Hematopoietic multipotent progenitor cell treated with erythropoietin and hydrocortisone succinate and interleukin-3 and kit ligand, for 8 days (in vitro differentiated cells): ENCODE measurements at places on chromosomes 3 and 15.

- no peak for DNase-seq
Observed at GRCh38 chr3:150014782-150015181, 44.1 kb upstream of the PFN2 start.

DNA sequence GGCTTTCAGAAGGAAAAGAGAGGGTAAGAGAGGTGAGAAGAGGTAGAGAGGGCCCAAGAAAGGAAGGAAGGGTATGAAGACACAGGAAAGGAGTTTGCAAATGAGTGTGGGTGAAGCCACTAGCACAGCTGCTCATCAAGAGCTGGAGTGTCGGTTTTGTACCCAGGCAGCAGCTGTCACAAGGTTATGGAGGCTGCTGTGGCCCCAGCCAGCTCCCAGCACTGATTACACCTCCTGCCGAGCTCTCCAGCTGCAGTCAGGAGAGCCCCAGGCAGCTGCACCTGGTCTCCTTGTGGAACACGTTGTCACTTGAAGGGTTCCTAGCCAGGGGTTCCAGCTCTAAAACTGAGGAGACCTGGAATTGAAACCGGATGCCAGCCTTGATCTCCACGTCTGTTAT lies 60.4 kb upstream of the CHD2 start:
- no peak for DNase-seq

- DNase-seq, result no peak
Observed at GRCh38 chr3:40763807-40764206, 239.0 kb downstream of the ZNF621 start.

DNA sequence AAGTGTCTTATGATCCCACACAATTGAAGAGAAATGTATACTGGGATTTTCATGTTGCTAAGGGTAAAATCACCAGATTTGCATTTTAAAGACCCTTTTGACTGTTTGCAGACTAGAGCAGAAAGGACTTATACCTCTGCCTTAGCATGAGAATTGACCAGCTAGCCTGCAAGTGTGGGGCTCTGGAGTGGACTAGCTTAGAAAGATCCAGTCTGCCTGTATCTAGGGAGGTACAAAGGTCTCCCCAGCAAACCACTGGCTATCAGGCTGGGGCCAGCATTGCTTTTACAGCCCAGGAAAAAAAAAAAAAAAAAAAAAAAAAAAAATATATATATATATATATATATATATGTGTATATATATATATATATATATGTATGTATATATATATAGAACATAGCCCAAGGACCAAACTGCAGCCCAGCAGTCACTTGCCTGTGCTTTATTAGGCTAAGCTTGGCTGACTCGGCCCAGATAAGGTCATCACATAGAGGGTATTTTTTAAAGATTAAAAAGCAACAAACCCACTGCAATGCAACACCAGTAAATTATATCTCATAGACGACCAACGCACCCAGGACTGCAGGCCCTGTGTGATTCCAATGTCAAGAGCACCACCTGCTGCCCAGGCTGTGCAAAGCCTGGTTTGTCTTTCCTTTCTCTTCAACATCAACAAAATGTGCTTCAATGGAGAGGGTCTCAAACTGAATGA lies 63.7 kb downstream of the DCLK3 start:
- peak; percentile 60 for DNase-seq

DNA sequence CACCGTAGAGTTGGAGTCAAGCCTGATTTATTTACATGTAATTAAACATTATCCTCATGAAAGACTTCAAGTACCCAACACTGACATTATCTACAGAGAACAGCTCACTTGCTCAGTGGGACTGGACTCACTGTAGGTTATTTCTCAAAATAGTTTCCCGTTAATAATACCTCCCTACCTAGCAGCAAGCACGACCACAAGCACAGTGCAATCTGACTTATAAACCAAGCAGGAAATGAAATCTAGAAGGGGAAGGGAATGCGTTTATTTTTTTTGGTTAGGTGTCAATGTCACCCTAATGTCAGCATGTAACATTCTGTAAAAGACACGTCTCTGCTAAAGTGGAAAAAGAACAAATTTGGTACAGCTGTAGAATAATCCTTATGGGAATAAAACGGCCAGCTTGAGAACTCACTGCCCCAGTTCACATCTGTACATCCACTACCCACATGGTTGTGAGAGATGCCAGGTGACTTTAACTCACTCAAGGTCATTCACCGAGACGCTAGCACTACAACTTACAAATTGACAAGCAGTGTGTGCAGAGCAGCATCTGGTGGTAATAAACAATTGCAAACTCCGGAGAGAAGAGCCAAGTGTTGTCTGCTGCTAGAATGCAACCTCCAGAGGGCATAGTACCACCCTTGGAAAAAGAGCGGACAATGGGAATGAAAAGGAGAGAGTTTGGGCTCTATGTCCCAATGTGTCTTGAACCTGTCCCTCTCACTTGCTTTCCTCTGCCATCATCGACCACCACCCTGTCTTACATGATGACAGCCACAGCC lies 242.5 kb downstream of the CADPS start:
- no peak for DNase-seq

GRCh38 chr3:178308771-178309170 lies 227.5 kb upstream of the KCNMB2 start:
- DNase-seq, result no peak

DNA sequence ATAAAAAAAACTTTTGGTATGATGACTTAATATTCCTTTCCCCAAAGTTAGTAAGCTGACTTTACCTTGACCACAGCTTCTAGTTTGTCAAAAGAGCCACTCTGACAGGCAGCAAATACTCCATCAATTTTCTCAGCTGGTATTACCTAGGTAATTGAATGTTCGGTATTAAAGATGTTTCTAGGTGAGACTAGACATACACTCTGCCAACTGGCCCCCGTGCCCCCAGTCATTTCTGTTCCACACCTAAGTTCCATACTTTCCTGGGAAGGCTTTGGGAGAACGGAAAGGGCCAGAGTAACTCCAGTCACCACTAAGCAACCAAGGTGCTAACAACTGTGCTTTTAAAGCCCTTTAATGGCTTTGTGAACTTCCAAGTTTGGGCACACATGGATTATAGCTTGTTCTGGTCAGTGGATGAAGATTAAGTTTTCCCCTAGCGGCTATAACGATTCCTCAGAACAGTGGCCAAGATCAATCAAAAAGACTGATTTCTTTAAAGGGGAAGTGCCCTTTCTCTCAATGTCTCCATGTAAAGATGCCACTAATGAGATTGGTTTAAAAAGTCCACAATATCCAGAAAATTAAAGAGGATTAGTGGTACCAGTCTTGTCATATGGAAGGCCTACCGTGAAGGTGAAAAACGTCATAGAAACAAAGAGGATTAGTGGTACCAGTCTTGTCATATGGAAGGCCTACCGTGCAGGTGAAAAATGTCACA lies 7.0 kb downstream of the EIF4A2 start:
- peak; percentile 71 for DNase-seq

DNA sequence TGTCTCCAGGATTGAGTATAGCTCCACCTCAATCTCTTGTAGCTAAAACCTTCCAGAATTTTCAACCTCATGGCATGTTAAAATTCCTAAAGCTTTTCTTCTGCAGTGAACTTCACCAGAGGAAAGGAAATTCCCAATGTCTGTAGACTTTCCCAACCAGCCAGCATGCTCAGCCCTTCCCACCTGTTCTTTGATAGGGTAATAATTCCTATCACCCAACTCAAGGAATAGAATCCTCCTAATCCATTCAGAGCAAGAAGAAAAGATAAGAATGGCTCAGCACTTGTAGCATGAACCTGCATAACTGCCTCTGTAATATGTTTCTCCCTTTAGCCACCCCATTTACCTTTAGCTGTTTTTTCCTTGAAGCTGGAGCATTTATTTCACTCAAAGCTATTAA lies 301.8 kb upstream of the GADL1 start:
- no peak for DNase-seq

GRCh38 chr3:160554980-160555379 lies 10.4 kb downstream of the KPNA4 start:
- DNase-seq, result no peak

DNA sequence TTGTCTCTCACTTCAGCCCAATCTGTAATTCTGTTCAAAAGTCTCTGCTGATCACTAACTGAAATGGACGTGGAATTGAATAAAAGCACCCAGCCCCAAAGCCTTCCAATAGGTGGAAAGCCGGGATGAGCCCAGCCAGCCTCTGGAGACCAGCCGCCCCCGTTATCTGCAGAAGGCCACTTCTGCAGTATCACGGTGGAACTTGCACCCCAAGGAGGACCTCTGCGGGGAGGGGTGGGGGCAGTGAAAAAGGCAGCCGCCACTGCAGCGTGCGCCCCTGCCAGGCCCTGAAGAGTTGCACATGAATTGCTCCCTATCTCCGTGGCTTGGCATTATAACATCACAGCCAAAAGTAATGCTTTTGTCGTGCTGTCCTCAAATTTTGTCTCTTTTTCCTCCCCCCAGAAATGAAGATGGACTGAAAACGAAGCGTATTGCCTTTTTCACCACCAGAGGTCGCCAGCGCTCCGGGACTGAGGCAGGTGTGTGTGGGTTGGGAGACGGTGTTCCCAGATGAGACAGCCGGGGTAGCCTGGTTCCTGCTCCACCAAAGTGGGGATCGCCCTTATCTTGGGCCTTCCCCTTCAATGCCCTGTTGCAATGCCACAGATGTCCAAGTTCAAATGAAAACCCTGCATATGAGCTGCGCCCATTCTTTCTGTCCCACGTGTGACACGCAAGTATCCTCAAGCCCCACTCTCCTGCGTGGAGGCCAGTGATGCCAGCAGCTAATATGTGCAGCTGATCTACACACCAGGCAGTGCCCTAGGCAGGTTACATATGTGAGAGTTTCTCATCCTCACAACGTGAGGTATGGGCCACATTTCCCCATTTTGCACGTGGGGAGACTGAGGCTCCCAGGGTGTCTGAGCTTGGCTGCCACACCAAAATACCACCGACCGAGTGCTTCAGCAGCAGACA lies 96.0 kb downstream of the LRRK1 start:
- peak; percentile 64 for DNase-seq

DNA sequence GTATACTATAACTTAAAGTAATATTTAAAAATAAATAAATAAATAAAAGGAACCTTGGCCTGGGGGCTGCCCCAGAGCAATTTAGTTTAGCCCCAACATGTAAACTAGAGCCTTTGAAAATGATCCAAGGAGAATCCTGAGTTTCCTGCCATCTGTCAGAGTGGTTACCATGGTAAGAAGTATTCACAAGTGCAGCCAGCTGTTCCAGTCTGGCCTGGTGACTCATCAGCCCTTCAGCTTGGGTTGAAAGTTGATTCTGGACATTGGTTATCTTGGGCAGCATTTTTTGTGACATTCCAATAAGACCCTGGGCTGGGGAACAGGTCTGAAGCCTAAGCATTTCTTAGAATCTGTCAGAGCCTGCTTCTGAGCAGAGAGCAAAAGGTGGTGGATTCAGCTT lies 72.7 kb upstream of the LRTM1 start:
- no peak for DNase-seq

DNA sequence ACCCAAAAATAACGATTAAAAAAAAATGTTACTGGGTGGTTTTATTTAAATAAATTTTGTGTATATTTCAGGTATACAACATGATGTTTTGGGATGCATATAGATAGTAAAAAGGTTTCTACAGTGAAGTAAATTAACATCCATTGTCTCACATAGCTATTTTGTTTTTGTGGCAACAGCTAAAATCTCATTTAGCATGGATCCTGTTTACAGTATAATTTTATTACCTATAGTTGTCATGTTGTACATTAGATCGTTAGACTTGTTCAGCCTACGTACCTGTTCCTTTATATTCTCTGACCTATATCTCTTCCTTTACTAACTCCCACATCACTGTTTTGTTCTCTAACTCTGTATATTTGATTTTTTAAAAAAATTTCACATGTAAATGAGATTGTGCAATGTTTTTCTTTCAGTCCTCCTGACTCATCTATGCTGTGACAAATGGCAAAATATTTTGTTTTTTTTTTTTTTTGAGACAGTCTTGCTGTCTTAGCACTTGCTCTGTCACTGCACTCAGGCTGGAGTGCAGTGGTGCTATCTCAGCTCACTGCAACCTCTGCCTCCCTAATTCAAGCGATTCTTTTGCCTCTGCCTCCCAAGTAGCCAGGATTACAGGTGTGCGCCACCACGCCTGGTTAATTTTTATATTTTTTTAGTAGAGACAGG lies 45.6 kb downstream of the OIP5 start:
- DNase-seq, result no peak

- DNase-seq, result no peak
Observed at GRCh38 chr3:188389711-188390342, 235.9 kb downstream of the LPP start.

- DNase-seq, result no peak
Observed at GRCh38 chr3:176714034-176714433, 483.2 kb downstream of the TBL1XR1 start.
